RPMI8226 (cell line): ENCODE measurements at places on chromosomes 16 and 17.
A peak's percentile ranks its signal among the peaks of the same experiment; 100 is the strongest.

DNA sequence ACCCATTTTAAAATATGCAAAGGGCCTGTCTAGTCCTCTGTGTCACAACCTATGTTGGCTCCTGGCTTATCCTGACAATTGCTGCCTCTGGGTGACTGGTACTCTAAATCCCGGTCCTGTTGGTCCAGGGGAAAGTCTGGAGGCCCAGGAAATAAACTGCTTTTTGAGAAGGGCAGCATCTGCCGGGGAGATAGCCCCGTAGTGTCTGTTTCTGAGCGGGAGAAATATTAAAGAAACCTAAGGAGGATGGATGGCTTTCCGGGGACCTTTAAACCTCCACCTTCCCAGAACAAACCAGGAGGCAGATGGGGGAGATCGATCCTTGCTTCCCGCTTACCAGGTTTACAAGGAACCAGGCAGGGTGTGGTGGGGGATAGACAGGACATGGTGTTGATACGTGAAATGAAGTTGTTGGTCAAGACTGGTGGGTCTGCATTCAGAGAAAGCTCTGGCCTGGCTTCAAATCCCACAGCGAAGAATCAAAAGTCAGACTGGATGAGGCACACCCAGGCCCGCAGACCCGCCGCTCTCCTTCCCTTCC is 3.8 kb downstream of the HOXB2 start:
- no peak for DNase-seq

- DNase-seq, result no peak
Observed at GRCh38 chr16:10088380-10088793, 93.8 kb downstream of the GRIN2A start.

GRCh38 chr17:511833-512251 is 159.2 kb upstream of the RPH3AL start:
- DNase-seq, result no peak

GRCh38 chr16:81861503-81861902 is 82.4 kb downstream of the PLCG2 start:
- DNase-seq, result no peak

- no peak for DNase-seq
Observed at GRCh38 chr16:65279576-65279975, 157.7 kb upstream of the CDH11 start.

- DNase-seq, result no peak
Observed at GRCh38 chr17:73591296-73592078, 52.8 kb downstream of the SDK2 start.

DNA sequence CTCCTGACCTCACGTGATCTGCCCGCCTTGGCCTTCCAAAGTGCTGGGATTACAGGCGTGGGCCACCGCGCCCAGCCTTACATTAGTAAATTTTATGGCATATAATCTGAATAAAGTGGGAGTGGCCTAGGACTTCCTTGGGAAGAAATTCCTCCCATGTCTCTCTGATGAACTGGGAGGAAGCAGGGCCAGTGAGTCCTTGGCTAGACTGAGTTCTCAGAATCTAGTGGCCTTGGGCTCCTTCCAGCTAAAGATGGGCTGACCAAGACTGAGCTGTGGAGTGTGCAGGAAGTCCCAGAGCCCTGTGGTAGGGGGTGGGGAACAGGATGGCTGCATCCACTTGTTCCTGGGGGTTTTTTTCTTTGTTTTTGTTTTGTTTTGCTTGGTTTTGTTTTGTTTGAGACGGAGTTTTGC is 10.0 kb upstream of the NAGLU start:
- DNase-seq, result no peak

DNA sequence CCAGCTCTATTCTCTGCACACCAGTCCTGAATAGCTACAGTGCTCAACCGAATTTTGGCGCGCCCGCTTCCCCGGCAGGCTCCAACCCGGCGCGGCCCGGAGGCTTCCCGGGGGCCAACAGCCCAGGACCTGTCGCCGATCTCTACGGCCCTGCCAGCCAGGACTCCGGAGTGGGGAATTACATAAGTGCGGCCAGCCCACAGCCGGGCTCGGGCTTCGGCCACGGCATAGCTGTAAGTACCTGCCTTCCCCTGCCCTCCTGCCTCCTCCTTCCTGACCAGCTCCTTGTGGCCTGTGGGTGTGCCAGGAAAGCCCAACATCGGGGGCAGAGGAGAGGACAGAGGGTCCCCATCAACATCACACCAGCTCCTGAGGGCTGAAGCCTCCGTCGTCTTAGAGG is 70.2 kb downstream of the CCDC182 start:
- DNase-seq, result no peak

DNA sequence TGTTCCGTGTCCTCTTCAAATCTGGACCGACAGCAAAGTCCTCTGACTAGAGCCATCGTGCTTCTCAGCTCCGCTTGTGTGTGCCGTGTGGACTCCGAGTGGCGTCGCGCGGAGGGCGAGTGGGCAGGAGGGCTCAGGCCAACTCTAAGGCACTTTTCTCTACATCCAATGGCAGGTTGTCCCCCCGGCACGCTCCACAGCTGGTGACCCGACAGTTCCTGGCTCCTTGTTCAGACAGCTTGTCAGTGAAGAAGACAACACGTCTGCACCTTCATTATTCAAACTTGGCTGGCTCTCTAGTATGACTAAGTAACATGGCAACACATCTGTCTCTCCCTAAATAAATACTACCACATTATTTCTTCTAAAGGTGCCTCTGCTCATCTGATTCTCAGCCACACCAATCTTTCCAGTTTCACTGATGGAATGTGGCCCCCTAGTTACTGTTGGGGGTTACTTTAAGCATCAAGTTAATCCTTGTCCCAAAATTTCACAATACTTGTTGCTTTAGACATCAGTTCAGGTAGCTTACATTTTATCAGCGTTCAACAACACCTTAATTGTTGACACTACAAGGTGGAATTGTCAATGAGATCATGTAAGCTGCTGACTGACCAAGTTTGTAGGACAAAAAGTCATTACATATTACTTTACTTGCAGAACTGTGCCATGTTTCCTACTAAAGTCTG is 15.4 kb downstream of the COG1 start:
- DNase-seq, result no peak

DNA sequence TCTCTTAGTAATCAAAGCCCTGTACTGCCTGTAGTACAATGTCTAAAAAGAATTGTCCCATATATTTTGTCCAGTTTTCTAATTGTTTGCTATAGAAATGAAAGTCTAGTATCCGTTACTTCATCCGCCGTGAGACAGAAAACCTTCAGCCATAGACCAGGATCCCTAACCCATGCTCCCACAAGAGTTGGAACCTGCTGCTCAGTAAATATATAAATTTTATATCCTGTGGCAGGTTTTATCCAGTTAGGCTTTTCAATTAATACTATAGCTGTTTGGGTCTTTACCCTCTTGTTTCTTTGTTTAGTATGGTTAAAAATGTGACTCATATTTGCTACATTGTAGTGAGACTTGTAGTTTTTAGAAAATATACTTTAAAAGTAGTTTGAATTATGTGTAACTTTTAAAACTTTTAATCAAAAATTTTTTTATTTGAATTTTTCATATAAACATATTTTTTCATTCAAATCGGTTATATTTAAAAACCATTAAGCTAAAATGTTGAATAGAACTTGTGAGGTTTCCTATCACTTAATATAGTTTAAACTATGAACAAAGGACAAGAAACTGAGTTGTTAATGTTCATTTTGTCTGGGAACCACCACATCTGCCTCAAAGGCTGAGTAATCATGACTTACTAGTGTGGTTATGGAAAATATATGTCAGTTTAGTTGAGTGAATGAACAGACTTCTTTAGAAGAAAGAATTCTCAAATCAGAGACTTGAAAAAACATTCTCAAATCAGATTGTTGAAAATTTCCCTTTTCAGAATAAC is 54.8 kb downstream of the VMP1 start:
- no peak for DNase-seq

DNA sequence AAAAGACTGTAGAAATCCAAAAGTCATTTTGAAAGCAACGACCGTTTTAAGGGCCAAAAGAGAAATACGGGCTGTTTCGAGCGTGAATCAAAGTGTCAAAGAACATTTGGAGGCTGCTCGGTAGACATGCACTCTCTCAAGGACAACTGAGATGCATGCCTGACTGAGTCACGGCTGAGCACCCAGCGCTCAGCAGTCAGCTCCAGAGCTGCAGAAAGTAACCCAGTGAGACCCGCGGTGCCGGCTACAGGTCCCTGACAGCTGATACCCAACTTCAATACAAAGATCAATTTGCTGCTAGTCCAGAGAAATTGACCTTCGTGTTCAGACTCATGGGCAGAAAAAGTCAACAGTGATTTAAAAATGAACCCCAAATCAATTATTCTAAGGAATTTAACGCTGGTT is 214.9 kb downstream of the STX8 start:
- no peak for DNase-seq

DNA sequence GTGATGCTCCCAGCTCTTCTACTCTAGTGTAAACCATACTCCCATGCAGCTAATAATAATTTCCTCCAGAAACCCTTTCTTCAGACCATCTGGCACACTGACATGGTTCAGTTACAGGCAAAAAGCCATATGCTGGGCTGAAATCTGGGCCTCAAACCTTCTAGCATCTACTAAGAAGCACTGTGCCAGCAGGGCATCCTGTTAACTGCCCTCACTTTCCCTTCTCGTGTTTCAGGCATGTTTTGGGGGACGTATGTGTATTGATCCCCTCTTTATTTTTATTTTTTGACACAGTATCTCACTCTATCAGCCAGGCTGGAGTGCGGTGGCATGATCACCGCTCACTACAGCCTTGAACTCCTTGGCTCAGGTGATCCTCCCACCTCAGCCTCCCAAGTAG is 33.3 kb downstream of the STAT5A start:
- DNase-seq, result no peak

- DNase-seq, result no peak
Observed at GRCh38 chr16:57708168-57708567, 13.6 kb downstream of the DRC7 start.

GRCh38 chr17:3647769-3648555 is 11.4 kb downstream of the CTNS start:
- peak; percentile 47 for DNase-seq

GRCh38 chr16:50372611-50373344 is 4.0 kb upstream of the BRD7 start:
- DNase-seq, result peak; percentile 60

DNA sequence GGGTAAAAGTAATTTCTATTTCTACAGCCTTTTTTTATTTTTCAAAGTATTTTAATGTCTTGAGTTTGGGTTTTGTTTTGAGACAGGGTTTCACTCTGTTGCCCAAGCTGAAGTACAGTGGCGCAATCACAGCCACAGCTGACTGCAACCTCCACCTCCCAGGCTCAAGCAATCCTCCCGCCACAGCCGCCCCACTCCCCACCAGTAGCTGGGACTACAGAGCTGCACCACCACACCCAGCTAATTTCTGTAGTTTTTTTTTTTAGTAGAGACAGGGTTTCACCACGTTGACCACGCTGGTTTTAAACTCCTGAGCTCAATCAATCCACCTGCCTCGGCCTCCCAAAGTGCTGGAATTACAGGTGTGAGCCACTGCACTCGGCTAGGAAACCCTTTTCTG is 44.0 kb downstream of the TUBD1 start:
- peak; percentile 48 for DNase-seq

DNA sequence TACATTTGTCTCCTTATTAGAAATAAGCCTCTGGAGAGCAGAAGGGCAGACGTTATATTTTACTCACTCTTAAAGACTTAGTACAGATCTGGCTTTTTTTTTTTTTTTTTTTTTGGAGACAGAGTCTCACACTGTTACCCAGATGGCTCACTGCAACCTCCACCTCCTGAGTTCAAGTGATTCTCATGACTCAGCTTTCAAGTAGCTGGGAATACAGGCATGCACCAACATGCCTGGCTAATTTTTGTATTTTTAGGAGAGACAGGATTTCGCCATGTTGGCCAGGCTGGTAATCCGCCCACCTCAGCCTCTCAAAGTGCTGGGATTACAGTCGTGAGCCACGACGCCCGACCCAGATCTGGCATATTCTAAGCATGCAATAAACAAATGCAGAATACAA is 36.4 kb upstream of the TMEM97 start:
- DNase-seq, result no peak

DNA sequence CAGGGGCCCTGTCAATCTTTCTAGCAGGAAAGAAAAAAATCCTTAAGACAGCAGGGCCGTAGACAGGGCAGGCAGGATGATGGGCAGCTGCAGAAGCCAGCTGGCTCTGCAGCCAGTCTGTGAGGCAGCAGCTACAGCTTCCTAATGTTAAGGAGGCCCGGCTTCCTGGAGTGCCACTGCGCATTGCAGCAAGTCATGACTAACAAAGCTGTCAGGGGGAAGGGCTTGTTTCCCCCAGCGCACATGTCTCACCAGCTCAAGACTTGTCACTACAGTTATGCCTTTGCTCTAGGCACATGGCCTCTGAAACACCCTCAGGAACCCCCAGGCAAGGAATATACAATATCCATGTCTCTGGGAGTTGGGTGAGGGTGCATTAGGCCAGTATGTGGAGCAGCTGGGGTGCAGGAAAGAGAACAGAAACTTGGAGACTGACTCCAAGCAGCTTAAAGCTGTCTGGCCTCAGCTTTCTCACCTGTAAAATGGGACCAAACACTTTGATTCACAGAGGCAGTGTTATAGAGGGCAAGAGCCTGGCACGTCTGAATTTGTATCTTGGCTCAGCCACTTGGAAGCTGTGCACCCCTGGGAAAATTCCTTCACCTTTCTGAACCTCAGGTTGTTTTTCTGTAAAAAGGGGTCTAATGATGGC is 220.0 kb downstream of the HAPSTR1 start:
- DNase-seq, result no peak

- DNase-seq, result no peak
Observed at GRCh38 chr17:73476890-73477350, 165.1 kb upstream of the CDC42EP4 start.

GRCh38 chr17:80693511-80693910 is 148.9 kb downstream of the RPTOR start:
- DNase-seq, result no peak

GRCh38 chr17:73232587-73233373 is 28.9 kb downstream of the CPSF4L start:
- DNase-seq, result peak; percentile 52

DNA sequence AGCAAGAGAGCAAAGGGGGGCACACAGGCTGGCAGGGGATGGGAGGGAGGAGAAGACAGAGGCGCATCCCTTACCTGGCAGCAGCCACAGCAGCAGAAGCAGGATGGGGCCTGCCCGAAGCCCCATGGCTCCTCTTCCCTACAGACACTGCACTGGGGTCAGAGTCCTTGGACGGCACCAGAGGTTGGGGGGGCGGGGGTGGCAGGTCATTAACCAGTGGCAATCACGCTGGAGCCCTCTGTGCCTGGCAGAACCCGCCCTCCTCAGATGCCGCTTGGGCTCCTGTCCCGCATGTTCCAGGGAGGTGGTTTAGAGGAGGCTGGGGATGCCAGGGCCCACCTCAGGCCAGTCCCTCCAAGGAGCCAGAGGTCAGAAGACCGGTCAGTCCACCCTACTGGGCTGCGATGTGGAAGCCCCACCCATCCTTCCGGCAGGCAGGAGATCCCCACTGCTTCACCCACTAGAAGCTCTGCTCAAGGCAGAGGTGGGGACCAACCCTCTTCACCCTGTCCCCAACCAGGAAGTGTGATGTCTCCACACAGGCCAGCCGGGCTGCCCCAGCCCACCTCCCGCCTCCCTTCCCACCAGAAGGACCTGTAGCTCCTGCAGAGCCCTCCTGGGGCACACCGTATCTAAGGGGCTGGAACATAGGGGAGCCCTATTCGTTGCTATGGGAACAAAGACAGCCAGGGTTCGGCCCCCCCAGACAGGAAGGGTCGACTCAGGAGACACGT is 11.7 kb downstream of the ZG16B start:
- no peak for DNase-seq
